ENCODE measurements at places on chromosomes 4 and X.

DNA sequence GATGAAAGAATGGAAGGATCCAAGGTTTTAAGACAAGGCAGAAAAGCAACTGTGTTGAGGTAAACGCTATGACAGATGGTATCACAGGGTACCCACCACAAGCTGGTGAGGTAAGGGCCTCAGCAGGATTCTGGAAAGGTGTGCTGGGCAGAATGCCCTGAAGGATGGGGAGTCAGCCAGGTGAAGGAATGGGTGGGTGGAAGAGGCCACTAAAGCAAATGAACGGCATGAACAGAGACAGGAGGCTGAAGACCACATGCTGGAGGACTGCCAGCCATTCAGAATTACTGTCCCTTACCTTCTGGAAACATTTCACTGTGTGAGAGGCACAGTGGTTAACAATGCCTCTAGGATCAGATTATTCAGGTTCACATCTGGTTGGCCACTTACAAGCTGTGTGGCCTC is 23.6 kb downstream of the GPRIN3 start:
- ATAC-seq: no peak

GRCh38 chr4:151276787-151277562 is at the start of gene PRSS48:
TSS of gene PRSS48 (plus strand) at chr4:151277161. CDS start at chr4:151277173, 12 bp downstream.
- ATAC-seq: peak; percentile 36

DNA sequence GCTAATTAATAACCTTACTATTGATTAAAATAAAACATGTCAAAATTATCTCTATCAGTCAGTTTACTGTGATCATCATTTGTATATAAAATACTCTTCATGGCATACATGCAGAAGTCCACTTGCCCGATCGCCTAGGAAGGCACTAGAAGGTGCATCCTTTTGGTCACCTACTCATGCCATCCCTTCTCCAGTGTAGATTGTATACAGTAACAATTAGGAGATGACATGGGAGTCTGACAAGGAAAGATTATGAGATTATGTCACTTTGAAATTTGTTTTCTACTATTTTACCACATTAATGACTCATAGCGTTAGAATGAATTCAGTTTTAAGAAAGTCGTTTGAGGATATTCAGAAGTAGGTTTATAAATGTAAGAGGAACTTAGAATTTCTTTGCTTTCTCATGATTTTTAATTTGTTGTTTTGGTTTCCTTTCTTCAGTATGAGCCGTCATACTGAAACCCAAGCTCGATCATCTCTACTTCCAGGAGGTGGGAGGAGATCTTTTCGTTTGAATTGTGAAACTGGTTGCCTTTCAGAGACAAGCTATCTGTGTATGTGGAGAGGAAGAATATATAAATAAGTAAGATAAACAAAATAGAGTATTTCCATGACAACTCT is 51.1 kb upstream of the UNC5C start:
- no peak for ATAC-seq

- ATAC-seq: no peak
Observed at GRCh38 chrX:153911798-153912197, 7.3 kb downstream of the AVPR2 start.

DNA sequence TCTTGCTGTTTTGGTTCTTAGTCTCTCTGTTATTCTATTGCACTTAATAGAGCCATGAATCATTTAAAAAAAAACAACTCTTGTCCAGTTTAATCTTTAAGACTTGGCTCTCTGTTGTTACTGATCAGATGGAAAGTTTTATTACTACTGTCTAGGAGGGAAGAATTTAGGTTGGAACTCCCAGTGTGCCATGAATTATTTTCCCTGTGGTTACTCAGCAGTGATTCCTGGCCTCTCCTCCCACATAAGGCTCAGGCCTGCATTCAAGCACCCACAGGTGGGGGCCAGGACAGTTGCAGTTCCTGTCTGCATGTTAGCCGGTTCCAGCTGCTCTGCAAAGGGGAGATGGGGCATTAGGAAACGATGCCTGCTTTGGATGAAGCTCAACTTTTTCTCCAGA is 29.8 kb upstream of the ESX1 start:
- ATAC-seq: no peak

DNA sequence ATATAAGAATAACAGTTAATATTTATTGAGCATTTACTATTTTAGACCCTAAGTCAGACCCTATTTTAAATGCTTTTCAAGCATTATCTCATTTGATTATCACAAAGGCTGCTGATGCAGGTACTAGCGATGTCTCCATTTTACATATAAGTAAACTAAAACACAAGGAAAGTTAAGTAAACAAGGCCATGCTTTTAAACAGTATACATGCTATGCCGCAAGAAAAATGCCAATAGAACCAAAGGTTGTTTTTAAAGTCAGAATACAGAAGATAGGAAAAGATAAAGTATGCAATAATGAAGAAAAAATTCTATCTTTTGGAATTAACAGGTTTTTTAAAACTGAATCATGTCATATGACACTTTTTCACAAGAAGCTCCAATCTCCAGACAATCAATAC is 26.2 kb downstream of the RFC1 start:
- ATAC-seq: no peak

DNA sequence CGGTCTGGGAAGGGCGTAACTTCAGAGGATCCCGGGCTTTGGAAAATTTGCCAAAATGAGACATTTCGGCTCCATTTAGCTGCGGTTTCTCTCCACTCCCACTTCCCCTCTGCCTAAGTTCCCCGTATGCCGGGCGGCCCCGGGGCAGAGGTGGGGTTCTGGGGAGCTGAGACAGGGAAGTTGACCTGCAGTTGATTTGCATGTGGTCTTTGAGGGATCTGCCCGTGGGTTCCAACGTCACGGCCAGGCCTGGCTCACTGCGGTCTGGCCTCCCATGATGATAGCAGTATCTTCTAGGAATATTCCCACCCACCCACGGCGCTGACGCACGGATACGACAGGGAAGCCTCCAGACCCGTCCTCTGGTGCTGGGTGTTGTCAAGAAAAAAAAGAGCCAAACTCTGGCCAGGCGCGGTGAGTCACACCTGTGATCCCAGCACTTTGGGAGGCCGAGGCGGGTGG is 27.3 kb upstream of the CRLF2 start:
- peak; percentile 70 for ATAC-seq

DNA sequence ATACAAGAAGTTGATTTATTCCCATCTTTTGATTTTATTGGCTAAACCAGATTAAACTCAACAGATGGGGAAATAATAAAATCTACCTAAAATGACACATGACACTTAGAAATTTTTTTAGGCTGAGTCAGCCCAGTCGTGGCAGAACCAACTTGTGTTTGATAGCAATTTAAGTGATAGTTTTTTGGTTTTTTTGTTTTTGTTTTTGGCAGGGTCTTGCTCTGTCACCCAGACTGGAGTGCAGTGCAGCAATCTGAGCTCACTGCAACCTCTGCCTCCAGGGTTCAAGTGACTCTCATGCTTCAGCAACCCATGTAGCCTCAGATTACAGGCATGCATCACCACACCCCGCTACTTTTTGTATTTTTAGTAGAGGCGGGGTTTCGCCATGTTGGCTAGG is 370.3 kb upstream of the NOCT start:
- ATAC-seq: no peak

DNA sequence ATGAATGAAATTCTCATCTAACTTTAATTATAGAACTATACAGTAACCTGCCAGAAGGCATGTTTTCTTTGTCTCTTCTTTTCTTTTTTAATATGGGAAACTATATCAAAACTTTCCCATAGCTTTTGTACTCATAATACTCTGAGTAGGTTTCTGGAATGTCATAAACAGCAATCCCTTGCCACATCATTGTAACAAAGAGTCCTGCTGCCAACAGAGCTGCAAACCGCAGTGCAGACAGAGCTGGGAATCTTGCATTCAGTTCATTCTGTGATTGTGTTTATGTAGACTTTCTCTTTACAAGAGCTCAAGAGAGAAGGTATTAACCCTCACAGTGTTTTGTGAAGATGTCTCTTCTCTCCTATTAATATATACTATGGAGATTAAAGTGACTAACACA is 304.4 kb upstream of the SLIT2 start:
- no peak for ATAC-seq

GRCh38 chr4:156475322-156475721 is 496.3 kb downstream of the PDGFC start:
- no peak for ATAC-seq

GRCh38 chr4:150402871-150403272 is 179.1 kb upstream of the MAB21L2 start:
- no peak for ATAC-seq

GRCh38 chr4:105327222-105327621 is 146.6 kb downstream of the PPA2 start:
- ATAC-seq: no peak

- no peak for ATAC-seq
Observed at GRCh38 chr4:32158961-32159360, 1438.8 kb downstream of the PCDH7 start.

DNA sequence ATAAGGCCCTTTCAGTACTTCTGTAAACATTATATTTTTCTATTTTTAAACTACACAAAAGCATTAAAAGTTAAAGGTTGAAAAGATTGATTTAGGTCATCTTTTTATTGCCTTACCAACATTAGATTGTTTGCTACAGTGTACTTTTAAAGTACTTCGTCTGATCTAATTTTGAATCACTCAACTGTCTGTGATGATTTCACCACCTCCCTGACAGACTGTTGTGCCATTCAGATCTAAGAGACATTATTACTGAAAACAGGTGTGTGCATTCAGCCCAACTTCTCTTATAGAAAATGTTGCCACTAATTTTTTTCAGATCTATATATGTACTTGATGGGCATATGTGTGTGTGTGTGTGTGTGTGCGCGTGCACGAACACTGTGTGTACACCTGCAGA is 39.3 kb downstream of the GASK1B start:
- ATAC-seq: no peak

DNA sequence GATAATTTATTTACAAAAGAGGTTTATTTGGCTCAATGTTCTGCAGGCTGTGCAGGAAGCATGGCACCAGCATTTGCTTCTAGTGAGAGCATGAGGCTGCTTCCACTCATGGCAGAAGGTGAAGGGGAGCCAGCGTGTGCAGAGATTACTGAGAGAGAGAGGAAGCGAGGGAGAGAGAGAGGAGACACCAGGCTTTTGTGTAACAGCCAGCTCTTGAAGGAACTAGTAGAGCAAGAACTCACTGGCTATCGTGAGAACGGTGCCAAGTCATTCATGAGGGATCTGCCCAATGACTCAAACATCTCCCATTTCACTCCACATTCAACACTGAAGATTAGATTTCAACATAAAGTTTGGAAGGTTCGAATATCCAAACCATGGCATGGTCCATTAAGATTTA is 12.7 kb downstream of the GUCY1A1 start:
- ATAC-seq: no peak

DNA sequence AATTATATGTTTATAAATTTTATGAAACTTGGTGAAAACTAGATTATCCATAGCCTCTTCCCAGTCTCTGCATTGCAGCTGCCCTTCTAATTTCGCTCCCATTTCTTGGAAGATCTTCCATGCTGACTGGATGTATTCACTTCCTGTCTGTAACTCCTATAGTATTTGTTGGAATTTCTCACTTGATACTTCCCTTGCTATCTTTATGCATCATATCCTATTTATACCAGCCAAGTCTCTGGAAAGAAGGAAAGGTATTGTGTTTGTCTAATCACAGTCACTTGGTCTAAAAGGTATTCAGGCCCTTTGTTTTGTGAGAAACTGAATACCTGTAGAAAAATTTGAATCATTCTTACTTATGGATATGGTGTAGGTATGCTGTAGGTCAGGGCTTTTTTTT is 870.9 kb upstream of the FRG1 start:
- no peak for ATAC-seq

- ATAC-seq: peak; percentile 36
Observed at GRCh38 chrX:66633541-66633940, 5.3 kb downstream of the EDA2R start.

- no peak for ATAC-seq
Observed at GRCh38 chrX:133473451-133473850, 58.2 kb upstream of the GPC4 start.

Data from gastroesophageal sphincter (tissue), 4 donors.